Kasumi-1 (cell line): ENCODE measurements at places on chromosomes 6 and 20.
A peak's percentile ranks its signal among the peaks of the same experiment; 100 is the strongest.

- no peak for DNase-seq
Observed at GRCh38 chr6:1613688-1614447, 4.2 kb downstream of the FOXC1 start.

DNA sequence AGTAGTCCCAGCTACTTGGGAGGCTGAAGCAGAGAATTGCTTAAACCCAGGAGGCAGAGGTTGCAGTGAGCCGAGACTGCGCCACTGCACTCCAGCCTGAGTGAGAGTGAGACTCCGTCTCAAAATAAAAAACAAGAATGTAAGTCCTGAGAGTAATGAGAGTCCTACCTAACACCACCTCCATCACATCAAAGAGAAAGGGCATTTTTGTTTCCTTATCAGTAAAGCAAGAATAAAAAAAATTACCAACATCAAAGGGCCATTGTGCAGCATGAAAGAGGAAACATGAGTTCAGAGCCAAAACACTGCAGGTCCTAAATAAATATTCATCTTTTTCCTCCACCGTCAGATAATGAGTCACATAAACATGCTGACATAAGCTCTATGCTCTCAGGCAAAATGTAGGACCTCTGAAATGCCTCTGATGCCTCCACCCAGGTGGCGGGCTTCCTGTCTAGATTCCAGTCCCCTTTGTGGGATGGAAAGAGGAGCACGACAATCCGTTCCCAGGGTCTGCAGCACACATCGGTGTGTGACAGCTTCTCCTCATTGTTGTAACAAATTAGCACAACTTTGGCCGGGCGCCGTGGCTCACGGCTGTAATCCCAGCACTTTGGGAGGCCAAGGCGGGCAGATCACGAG, 7.2 kb downstream of the ATP9A start:
- no peak for DNase-seq

GRCh38 chr6:122068291-122068769, 331.1 kb upstream of the HSF2 start:
- DNase-seq = no peak

DNA sequence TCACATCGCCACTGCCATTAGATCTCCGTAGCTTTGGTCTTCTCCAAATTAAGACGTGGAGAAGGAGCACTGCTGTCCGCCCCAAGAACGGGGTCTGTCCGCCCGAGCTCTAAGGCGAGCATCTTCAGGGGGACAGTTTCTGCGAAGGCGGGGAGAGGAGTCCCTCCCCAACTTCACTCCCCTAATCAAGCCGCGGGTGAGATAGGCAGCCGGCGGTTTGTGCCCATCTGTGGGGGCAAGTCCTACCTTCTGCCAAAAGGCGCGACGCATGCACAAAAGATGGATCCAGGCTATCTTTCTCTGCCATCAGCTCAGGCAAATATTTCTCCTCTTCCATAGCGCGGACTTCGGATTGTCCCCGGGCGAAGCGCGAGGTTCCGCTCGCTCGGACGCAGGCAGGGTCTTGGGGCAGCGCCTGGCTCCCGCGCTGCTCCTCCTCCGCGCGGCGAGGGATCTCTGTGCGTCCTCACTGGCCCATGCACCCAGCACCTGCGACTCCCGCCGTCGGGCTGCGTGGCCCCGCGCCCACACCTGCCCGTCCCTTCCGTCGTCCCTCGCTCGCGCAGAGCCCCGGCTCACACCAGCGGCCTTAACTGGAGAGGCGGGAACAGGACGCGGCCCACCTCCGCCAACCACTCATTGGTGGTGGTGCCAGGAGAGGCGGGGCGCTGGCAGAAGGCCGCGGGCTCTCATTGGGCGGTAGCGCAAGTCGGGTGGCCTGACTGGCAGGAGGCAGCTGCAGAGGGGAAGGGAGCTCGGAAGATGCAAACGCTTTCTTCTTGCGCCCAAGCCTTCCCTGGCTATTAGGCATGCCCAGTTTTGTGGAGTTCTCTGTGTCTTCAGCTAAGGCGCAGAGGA, at the start of gene KHDRBS2:
Gene KHDRBS2, minus strand, starts transcription at position 614 of the 858 bp plus-strand sequence.
- DNase-seq = peak; percentile 91

DNA sequence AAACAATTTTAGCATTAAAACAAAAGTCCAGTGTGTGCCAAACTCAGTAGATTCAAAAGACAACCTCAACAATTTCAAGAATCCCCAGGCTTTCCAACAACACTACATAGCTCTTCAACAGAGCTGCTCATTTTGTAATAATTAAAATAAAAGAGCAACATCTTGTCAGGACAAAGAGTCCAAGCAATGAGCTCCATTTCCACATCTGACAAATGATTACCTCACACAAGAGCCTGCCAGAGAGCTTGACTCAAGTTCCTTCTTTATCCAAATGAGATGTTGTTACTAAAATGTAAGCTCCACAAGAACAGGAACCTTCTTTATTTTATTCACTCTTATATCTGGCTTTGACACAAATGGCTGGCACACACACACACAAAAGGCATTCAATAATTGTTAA, 449.8 kb downstream of the HACE1 start:
- peak; percentile 10 for DNase-seq

DNA sequence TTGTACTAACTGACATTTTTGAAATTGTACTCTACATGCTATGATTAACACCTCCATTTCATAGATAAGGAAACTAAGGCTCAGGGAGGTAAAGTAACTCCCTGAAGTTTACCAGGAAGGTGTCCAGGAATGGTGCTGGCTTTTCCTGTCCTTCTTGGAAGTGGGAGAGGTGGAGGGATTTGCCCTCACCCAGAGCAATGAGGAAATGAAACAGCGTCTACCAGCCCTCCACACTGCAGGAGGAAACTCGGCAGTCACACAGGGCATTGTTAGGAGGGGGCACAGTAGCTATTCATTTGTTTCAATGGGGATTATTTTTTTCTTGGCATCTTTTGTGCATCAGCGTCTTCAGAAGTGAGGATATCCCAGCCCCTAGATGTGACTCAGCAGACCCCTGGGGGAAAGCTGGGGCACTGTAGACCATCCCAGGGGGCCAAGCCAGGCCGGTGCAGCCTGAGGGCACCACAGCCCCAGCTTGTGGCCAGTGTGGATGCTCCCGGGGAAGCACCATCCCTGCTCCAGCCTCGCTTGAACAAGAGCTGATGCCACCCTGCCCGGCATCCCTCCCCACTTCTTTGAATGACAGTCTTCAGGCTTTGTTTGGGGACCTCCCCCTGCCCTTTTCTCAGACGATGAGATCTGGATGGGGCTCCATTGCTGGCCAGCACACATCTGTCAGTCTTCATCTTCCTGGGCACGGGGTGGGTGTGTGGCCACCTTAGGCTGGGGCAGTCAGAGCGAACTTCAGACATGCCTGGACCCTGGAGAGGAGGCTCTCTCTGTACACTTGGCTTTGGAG, 224.4 kb upstream of the PMEPA1 start:
- DNase-seq = no peak
